ENCODE measurements at places on chromosomes 6 and 20.

GRCh38 chr6:161434350-161434749 lies 160.5 kb upstream of the AGPAT4 start:
- no peak for DNase-seq

GRCh38 chr6:156978948-156979347 lies 201.8 kb downstream of the ARID1B start:
- no peak for DNase-seq

DNA sequence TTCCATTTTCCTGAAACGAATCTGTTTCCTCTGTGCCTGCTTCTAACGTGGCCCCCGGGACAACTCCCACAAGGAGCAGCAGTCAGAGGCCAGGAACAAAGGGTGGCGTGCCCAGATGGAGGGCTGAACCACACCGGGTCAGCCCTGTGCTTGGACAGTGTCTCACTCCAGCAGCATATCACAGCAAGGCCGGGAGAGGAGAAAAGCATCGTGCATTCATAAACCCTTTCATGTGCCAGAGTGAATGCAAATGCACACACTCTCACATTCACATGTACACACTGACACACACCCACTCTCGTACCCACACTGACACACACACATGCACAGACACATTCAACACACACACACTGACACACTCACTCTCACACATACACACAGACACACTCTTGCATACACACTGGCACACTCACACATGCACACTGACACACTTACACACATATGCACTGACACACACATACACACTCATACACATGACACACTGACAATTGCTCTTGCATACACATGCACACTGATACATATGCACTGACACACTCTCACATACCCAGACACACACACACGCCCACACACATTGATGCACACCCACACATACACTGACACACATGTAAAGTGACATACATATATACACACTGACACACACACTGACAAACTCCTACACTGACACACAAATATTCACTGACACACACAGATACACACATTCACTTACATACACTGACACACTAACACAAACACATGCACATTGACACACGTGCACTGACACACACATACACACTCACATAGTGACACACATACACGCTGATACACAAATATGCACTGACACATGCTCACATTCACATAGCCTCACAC lies 237.0 kb downstream of the LRFN2 start:
- no peak for DNase-seq

DNA sequence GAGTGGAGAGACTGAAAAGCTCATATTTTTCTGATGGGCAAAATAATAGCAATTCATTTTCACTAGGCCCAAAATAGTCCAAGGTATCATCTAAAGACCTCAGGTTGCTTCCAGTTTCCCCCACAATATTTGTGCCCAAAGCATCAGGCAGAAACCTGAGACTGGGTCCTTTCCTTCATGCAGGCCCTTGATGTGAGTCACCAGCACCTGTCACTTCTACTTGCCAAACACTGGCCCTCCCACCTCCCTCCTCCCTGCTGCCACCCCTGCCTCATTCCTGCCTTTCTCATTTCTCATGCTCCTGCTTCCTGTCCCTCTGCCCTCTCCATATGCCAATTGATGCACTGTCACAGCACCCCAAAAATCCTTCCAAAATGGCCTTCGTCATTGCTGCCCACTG lies 230.4 kb upstream of the CST7 start:
- no peak for DNase-seq

DNA sequence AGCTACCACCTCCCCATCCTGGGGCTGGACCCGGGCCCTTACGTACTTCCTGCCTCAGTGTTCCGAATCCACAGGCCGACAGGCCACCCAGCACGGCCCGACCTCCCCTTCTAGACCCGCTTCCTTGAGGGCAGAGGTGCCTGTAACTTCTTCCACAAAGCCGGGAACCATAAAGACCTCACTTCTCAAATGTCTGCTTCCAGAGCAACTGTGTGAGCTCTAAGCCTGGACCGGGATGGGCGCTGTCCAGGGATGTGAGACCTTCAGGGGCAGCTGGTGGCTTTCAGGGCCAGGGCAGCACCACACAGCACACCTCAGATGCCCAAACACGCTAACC lies 9.3 kb downstream of the SLC2A4RG start:
- no peak for DNase-seq

DNA sequence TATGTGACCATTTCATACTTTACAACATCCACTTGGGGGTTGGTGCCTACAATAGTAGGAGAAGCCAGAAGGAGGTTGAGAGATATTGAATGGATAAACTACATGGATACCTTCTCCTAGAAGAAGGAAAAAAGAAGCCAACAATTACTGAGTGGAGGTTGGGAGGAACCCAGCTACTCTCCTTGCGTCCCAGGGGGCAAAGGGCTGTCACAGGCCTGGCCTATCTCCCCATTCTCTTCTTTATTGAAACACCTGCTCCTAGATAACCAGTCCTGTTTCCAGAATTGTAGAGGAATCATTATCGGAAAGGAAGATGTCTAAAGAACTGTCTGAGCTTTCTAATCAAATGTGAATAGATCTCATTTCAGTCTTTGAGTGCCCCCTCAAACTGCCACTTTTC lies 115.1 kb downstream of the MAP7 start:
- no peak for DNase-seq

DNA sequence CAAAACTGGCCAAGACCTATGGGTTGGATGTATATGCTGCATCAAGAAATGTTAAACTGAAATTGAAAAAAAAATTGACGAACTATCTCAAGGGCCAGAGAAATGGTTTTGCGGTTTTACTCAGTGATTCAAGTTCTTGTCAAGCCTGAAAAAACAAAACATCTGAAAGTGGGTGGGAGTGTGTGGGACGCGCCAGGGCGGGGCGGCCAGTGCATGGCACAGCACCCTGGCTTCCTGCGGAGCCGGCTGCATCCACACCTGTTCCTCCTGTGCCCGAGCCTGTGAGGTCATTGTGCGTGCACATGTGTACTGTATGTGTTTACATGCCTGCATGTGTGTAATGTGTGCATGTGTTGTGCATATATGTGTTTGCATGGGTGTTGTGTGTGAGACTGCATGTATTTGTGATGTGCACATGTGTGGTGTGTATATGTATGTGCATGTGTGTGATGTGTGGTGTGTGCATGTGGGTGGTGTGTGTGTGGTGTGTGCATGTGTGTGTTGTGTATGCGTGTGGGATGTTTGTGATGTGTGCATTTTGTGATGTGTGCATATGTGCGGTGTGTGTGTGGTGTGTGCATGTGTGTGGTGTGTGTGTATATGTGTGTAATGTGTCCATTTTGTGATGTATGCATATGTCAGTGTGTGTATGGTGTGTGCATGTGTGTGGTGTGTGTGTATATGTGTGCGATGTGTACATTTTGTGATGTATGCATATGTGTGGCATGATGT lies 59.8 kb downstream of the CDH4 start:
- DNase-seq: no peak

- DNase-seq: no peak
Measured at GRCh38 chr6:14333556-14334305, 216.2 kb downstream of the CD83 start.
